NCI-H1930 (cell line): ENCODE measurements at places on chromosomes 11 and 22.

- no peak for DNase-seq
Measured at GRCh38 chr11:61293867-61294716, 1.0 kb downstream of the VWCE start.

DNA sequence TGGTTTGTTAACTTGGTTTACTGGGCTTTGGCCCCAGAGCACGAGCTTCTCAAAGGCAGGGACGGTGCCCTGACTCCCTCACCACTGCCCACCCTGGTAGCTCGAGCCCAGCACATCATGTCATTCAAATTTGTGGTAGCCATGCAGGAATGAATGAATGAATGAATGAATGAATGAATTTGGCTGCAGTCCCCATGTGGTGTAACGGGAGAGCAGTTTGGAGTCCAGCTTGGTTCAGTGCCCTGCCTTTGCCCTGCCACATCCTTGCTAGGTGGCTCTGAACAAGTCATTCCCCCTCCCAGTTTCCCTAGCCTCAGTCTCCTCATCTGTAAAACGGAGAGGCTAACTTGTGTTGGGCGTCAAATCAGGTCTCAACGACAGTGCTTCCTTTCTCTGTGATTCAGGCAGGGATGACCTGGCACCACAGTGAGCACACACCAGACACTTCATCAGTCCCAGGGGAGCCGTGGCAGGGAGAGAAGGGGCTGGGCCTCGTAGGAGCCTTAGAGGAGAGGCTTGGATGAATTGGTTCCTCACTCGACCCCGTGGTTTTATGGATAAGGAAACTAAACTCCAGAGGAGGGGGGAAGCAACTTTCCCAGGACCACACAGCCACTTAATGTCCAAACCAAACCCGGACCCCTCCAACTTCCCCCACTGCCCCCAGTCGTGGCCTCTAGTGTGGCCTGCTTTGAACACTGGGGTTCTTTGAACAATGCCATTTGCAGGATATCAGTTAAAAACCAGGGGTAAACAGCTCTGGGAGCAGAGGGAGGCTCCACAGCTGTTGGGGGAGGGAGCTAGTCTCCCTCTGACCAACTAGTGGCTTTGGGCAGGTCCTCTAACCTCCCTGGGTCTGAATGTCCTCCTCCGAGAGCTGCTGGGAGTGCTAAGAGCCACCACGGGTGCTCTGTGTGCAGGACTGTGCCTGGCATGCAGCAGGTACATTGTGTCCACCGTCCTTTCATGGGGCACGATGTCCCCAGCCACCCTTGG lies 86.2 kb downstream of the CACNA1I start:
- no peak for DNase-seq

GRCh38 chr22:18088825-18089568 lies 11.2 kb downstream of the PEX26 start:
- no peak for DNase-seq

- no peak for DNase-seq
Measured at GRCh38 chr11:118057251-118058145, 19.4 kb upstream of the TMPRSS4 start.

GRCh38 chr22:48370508-48371325 lies 1457.0 kb downstream of the BRD1 start:
- DNase-seq: no peak
